NCI-H1436 treated with DMSO at 0.1 percent for 48 hours (cell line): ENCODE measurements at places on chromosomes 12 and 14.

GRCh38 chr14:54593860-54594259 lies 26.9 kb downstream of the SAMD4A start:
- DNase-seq: no peak

DNA sequence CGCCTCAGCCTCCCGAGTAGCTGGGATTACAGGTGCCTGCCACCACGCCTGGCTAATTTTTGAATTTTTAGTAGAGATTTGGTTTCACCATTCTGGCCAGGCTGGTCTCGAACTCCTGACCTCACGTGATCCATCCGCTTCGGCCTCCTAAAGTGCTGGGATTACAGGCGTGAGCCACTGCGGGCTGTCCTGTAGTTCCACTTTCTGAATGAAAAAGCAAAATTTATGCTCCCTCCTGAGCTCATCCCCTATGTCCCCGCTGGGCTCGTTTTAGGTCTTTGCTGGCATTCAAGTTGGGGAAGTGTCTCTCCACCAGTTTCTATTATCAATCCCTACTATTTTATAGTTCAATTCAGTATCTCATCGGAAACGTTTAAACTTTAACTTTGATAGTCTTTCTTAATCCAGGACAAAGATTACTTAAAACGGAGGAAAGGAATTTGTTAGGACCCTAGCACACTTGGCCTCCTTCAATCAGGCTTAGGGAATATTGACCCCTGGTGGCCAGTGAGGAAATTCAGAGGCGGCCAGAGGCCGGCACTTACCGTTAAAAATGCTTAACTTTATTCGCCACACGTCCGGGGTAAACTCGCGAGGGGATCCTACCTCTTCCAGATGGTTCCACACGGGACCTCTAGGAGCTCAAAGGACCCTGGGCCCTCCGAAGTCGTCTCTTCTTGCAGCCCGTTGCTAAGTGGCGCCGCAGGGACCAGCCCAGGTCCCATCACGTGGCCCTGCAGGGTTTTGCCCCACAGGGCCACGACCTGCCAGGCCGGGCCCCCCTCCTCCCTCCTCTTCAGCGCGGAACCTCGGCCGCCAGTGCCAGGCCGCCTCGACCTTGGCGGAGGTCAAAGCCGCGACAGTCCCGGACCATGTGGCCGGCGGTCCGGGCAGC lies 11.4 kb upstream of the DNAL1 start:
- DNase-seq: no peak

- no peak for DNase-seq
Measured at GRCh38 chr14:50335989-50336824, 24.1 kb downstream of the DMAC2L start.

GRCh38 chr14:39033371-39033770 lies 69.7 kb downstream of the SEC23A start:
- no peak for DNase-seq

DNA sequence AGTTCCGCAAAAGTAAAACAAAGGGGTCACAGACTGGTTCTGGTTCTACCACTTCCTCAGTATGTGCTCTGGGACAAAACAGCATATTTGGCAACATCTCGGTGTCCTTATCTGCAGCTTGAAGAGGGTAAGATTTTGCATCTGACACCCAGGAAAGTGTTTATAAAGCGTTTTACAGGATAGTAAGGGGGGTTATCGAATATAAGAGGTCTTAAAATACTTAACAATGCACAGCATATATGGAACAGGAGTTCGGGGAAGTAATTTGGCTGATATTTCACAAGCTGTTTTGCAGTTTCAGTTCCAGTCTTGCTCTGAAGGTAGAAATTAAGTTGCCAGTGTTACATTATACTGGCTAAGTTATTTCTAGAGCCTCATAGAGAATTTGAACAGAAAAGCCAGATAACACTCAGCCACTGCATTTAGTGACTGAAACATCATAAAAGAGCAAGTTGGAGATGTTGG lies 904 bp upstream of the MAP4K5 start:
- DNase-seq: no peak

- no peak for DNase-seq
Measured at GRCh38 chr12:40216516-40217288, 8.1 kb upstream of the LRRK2 start.

DNA sequence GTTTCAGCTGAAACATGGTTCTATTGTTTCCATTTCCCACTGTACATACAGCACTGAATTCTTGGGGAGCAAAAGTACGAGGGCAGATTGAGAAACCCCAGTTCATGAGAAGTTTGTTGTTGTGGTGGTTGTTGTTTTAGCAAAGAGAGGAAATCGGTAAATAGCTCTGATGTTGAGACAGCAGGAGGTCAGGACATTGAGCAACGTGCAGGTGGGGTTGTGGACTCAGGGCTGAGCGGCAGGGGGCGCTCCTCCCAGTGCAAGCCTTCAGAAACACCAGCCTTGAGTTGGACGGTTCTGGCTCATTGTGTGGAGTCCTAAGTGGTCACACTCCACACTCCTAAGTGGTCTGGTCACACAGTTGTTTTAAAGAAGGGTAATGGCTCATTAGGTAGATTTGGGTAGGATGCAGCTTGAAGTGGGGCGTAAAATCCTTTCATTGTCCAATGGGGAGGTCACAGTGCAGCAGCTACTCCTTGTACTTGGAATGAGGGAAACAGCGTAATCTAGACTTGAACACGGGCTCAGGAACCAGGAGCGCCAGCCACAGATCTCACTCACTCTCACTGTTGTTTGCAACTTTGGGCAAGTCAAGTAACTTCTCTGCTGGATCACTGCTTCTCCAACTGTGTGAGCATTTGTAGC lies 14.5 kb upstream of the PWP1 start:
- DNase-seq: no peak

DNA sequence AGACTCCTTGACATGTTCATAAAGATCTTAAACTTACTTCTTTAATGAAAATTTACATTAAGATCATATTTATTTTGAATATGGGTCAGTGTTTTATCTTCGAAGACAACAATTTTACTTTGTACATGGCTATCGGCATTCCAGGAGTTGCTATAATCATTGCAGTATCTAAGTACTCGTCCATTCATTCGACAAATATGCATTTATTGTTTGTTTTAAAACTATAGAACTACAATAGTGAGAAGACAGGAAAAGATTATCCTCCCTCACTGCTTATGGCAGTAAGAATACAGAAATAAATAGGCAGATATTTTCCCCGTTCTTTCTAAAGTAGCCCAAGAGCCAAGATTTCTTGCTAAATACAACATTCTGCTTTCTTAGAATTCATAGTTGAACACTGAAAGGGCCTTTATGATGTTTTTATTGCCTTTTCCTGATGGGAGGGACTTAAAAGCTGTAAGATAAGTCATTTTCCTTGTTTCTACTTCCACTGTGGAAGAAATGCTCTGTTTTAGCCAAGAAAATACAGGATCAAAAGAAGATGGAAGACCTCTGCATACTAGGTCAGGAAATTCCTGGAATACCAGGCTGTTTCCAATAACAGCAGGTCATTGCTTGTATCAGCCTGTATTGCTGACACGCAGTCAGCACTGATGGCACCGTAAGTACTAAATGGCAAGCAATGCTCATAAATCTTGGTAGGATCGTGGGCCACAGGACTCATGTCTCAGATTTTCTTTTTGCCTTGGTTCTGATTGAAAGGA lies 521.0 kb upstream of the ATP2B1 start:
- DNase-seq: no peak

- no peak for DNase-seq
Measured at GRCh38 chr12:108335349-108336119, 3.6 kb downstream of the CMKLR1 start.

- DNase-seq: no peak
Measured at GRCh38 chr14:74514471-74514941, 20.9 kb downstream of the ISCA2 start.

GRCh38 chr12:110790301-110790700 lies 47.6 kb upstream of the PPP1CC start:
- DNase-seq: no peak

GRCh38 chr14:74085047-74085637 lies 386 bp downstream of the LIN52 start:
- DNase-seq: no peak

- DNase-seq: no peak
Measured at GRCh38 chr12:5428332-5429221, 3.3 kb upstream of the NTF3 start.

DNA sequence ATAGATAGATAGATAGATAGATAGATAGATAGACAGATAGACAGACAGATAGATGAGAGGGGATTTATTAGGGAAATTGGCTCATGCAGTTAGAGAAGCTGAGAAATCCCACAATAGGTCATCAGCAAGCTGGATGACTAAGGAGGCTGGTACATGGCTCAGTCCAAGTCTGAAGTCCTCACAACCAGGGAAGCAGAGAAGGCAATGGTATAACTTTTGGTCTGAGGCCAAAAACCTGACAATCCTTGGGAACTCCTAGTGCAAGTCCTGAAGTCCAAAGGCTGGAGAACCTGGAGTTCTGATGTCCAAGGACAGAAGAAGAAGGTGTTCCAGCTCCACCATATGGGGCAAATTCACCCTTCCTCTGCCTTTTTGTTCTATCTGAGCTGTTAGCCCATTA lies 517.6 kb upstream of the ATP2B1 start:
- DNase-seq: no peak

DNA sequence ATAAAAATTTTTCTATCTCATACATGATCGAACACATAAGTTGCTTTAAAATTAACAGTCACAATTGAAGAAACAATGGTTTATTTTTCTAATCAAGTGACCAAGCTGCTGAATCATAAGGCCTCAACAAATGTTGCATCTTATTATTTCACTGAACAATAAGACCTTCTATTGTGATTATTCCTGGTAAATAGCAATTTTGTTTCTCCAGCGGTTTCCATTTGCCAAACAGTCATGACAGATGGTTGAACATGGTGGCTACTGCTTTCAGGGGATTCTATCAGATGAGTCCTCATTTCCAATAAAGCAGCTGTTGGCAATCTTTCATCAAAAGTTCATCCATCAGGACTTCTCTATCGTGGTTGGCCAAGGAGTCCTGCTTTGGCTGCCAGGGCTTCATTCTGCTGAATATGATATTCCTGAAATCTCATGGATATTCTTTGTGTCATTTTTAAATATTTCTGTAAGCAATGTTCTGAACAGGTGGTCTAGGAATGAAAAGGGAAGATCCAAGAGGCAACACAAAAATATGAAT lies 13.0 kb downstream of the TOMM20L start:
- DNase-seq: no peak

DNA sequence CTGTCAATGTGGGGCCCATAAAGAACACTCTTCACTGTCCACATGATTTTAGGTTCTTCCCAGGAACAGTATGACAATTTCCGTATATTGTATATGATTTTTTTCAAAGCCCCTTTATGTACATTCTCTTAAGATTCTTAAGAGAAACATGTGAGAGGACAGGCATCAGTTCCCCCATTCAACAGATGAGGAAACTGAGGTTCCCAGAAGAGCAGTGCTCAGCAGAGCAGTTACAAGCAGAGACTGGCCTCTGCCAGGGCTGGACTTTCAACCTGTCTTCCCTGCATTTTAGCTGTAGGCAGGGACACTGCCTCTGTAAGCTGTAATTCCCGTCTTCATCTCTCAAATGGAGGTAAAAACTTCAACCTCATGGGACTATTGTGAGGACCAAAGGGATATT lies 77.7 kb downstream of the RBM19 start:
- DNase-seq: no peak

GRCh38 chr14:105476831-105477659 lies 2.4 kb downstream of the CRIP2 start:
- DNase-seq: no peak

DNA sequence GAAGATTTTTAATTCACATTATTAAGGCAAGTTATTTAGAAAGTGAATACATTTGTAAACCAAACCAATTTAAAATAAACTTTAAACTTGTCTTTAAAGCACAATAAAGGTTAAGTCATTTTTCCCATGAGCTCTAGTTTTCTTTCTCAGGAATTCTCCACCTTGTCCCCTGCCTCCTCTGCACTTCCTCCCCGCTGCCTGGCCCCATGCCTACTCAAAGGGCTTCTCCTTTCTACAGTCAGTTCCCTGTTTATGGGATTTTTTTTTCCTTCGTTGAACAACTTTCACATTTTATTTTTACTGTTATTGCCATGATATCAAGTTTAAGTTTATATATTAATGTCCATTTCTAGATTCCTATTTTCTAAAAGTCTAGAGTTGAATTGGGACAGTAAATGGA lies 223.0 kb downstream of the SLC25A21 start:
- DNase-seq: no peak

- no peak for DNase-seq
Measured at GRCh38 chr14:59325906-59326305, 137.4 kb downstream of the DAAM1 start.

GRCh38 chr12:56684745-56685359 lies 3.2 kb downstream of the PTGES3 start:
- DNase-seq: no peak

- DNase-seq: no peak
Measured at GRCh38 chr12:64383675-64384074, 6.9 kb downstream of the C12orf56 start.

DNA sequence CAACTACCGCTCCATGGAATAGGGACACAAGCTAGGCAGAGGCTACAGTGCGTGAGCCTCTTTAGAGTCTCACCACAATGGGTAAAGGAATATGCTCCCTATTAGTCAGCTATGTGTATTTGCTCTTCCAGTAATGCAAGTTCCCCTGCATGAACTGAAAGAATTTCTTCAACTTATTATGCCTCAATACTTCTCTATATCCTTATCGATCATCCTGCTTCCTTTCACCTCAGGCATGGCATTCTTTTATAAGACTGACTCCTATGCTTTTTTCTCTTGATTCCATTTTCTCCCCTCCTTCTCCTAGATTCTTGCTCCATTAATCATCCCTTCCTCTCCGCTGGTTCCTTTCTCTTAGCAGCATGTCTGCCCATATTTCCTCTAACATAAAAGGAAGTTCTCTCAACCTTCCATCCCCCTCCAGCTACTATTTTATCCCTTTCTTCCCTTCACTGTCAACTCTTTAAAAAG lies 94.5 kb upstream of the CPM start:
- DNase-seq: no peak

- DNase-seq: no peak
Measured at GRCh38 chr14:56687123-56687522, 107.5 kb downstream of the TMEM260 start.

- DNase-seq: no peak
Measured at GRCh38 chr12:53267306-53267998, 647 bp upstream of the ESPL1 start.

- DNase-seq: no peak
Measured at GRCh38 chr12:14578646-14579045, 11.0 kb upstream of the PLBD1 start.

- DNase-seq: no peak
Measured at GRCh38 chr12:71636704-71637115, 26.9 kb downstream of the ZFC3H1 start.

- no peak for DNase-seq
Measured at GRCh38 chr14:100129161-100129589, 30.3 kb downstream of the DEGS2 start.
